ENCODE measurements at places on chromosomes 1 and 21.

GRCh38 chr1:150561254-150561973 lies 12.2 kb downstream of the ADAMTSL4 start:
- DNase-seq = peak; percentile 69

DNA sequence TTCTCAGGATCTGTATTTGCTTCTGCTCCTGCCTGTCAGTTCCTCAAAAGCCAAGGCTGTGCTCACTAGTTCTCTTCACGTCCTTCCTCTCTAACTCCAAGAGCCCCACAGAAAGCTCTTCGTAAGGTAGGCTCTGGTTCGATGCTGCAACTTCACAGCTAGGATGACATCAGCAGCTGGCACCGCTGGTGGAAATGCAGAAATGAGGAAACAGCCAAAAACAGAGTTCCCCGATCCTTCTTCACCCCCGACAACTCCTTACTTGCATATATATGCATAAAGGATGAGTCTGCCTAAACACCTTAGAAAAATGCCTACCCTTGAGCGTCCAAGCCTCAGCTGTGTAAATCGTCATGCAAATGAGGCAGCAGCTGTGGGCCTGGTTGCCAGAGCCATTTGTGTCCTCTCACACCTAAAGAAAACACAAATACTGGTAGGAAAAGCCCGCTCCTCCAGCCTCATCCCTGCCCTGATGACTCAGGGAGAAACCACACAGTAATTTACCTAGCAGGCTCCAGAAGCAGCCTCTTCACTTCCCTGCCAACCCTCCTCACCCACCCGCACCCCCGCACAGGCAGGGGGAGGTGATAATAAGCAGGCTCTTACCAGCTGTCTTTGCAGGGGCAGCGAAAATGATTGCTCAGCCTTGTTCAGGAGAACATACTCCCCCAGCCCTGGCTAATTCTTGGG lies 28.2 kb downstream of the BATF3 start:
- peak; percentile 62 for DNase-seq

GRCh38 chr1:185398022-185398421 lies 81.0 kb upstream of the IVNS1ABP start:
- no peak for DNase-seq

DNA sequence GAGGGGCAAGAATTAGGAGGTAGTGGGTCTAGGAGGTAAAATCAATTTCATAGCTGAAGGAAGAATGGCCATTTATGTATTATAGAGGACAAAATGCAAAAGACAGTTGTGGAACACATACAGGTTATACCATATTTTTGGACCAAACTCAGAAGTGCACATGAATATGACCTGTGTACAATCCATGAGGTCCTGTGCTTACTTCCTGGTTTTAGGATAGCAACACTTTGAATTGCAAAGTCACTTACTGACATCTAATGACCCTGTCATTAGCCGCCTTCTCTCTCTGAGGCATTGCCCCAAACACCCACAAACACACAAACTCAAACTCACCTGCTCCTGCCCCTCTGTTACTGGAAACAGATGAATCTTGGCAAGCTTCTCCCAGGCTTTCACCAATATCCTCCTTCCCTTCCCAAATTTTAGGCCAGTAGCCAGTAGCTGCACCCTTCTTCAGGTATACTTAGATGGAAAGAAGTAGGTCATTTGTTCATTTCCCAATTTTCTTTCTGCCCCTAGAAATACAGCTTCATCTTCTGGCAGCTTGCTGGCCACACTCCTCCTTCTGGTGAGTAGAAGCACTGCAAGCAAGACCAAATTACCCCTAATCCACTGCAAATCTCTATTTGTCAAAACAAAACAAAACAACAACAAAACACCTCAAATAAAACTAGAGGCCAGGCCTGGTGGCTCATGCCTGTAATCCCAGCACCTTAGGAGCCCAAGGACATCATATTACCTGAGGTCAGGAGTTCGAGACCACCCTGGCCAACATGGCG lies 13.7 kb upstream of the RPL5 start:
- DNase-seq = no peak

DNA sequence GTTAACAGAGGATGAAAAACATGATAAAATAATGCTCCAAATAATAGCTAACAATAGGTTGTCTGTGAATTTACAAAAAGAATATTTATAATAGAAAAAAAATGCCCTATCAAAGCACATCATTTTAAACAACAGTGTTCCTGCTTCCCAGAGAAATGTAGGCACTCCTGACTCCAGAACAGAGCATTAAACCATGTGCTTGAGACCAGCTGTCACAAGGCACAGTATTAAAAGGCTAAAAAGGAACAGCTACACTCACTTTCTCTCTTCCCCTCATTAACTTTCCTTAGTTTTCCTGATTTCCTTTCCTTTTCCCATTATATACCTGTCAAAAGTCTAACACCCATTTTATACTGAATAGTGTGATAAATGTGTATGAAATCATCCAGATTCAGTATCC lies 10.9 kb downstream of the VAV3 start:
- DNase-seq = no peak

DNA sequence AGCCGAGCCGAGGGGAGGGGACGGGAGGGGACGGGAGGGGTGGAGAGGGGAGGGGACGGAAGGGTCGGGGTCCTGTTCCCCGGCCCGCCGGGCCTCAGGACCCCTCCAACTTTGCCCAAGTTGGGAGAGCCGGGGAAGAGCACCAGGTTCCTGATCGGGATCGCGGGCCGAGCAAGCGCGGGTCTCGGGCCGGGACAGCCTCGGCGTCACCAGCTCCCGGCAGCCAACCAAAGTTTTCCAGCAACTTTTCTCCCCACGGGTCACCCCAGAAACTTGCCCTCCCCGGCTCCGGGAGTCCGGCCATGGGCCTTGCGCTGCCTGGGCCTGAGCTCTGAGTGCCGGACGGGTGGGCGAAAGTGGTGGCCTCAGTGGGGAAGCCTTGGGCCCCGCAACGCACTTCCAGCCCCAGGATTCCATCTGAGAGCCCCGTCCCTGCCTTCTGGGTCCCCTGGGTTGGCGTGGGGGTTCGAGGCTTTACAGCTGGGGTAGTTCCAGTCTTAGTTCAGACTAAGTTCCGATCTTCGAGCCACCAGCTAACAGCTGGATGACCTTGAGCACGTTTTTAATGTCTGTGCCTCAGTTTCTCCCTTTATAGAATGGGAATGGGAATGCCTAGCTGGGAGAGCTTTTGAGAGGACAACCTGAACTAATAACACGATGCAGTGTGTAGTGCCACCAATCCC lies 458 bp downstream of the ZC3H12A start:
- DNase-seq = no peak

DNA sequence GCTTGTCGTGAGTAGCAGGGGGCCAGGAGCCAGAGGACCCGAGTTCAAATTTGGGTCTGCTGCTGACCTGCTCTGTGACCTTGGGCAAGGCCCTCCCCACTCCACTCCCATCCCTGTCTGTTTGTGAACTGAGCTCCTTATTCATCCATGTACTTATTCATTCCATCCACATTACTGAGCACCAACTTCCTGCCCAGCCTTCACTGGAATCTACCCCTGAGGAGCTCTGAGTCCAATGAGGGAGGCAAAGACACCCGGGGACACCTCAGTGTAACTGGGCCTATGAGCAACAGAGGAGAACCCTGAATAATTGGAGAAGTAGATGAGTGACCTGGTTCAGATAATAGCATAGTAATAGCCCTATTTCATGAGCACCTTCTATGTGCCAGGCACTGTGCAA lies 8.9 kb downstream of the BSND start:
- DNase-seq = no peak

GRCh38 chr1:87505391-87505983 lies 176.8 kb downstream of the LMO4 start:
- no peak for DNase-seq

- peak; percentile 29 for DNase-seq
These were observed 2.9 kb upstream of the RBBP5 start for GRCh38 chr1:205124726-205125125.

DNA sequence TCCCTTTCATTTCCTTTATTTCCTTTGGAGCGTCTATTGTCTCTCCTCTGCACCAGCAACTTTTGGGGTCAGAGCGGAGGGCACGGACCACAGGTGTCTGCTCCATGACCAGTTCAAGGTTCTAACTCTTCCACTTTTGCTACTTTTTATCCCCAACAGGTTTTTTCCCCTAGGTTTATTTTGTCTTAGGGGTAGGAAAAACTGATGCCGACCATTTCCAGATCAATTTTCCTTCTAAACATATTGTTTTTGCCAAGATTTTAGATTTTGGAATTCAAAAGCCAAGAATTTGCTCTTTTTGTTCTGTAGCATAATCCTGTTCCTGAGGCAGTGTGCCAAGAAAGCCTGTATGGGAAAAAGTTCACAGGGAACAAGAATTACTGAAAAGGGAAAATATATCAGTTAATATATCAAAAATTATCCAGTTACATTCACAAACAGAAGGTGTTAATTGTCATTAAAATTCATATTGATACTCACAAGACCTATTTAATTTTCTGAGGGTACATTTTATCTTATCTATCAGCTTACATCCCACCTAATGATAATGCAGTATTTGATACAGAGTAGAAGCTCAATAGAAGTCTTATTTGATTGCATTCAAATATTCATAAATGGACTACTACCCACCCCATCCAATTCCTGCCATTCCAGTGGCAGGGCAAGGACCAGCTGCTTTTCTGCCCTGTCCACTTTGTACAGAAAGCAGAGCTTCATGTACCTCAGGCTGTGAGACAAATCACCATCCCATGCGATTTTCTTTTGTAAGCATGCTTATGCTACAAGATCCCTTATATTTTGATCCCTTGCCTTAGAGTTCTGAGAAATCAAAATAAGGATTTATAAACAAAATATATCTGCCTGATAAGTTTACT lies 31.2 kb downstream of the TSEN15 start:
- no peak for DNase-seq

DNA sequence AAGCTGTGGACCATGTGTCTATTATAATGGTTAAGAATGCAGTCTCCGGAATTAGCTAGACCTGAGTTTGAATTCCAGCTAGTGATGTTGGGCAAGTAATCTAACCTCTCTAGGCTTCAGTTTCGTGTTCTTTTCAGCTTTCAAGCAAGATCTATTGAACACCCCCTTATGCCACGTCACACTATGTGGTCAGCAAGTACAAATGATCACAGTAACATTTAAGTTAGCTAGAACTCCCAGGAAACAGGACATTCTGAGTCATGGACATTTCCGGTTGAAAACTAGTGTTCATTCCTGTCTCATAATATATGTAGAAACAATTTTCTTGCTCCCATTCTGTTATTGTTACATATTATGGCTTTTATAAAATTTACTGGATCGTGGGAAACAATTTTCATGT lies 34.0 kb upstream of the NHLH2 start:
- no peak for DNase-seq

- no peak for DNase-seq
These were observed 87.9 kb upstream of the HMCN1 start for GRCh38 chr1:185646202-185646683.

DNA sequence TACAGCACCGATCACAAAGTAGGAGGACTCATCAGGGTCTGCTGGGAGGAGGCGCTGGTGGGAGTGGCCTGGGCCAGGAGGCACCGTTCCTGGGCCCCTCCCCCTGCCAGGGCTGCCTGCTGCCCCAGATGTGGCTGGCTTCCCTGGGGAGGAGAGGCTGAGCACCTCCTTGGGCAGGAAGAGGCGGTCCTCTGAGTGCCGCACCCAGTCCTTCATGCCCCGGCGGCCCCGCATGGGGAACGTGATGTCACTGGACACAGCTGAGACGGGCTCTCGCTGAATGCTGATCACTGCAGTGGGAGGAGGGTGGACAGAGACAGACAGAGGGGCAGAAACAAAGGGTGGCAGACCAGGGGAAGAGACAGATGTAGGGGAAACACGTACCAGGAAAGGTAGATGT lies 24.8 kb downstream of the ADGRB2 start:
- DNase-seq = peak; percentile 20

DNA sequence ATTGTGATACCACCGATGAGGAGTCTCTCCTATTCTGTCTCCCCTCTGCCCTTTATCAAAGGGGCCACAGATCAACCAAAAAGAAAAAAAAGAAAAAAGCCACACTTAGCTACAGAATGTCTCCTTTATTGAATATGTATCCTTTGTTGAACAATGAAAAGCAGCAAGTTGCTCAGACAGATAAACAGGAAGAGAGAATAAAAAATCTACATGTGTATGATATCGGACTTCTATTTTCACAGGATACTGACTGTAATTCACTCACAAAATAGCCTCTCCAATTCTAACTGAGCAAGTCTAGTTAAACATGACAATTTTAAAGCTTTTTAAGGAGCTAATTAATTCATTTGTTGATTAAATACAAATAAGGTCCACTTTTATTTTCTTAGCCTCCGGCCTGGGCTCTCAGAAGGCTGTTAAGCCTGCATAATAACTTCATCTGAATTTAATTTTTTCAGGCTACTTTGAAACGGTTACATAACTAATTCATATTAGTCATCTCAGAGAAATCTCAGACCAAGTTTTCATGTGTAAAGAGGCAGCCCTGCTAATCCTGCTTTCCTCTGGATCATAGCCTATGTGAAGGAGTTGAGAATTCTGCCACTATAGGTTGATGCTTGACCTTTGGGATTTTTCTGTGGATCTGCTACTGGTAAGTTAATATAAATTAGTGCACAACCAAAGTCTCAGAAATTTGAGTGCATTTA lies 304.1 kb upstream of the NR5A2 start:
- DNase-seq = no peak
